ENCODE measurements at places on chromosomes 13 and 19.

DNA sequence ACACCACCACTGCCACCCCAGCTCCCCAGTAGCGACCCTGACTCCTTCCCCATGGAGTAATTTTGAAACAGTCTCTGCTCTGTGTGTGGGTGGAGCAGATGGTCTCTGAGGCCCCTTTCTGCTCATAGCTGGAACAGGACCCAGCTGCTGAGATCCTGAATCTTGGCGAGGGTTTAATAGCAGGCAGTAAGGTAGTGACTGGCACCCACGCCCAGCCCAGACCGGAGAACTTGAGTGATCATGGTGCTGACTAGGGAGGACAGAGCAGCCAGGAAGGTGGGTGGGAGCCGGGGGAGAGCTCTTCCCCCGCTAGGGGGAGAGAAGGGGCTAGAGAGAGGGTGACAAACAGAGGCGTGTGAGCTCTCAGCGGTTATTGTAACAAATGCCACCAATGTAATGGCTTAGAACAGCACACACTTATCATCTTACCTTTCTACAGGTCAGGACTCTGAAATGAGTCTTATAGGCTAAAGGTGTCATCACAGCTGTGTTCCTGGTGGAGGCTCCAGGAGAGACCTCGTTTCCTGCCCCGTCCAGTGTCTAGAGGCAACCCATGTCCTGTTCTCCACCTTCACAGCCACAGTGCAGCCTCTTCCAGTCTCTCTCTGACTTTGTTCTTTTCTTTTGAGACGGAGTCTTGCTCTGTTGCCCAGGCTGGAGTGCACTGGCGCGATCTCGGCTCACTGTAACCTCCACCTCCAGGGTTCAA, 7.2 kb upstream of the ACER1 start:
- no peak for DNase-seq

- no peak for DNase-seq
Measured at GRCh38 chr13:90272356-90272755, 1075.1 kb upstream of the MIR17HG start.

DNA sequence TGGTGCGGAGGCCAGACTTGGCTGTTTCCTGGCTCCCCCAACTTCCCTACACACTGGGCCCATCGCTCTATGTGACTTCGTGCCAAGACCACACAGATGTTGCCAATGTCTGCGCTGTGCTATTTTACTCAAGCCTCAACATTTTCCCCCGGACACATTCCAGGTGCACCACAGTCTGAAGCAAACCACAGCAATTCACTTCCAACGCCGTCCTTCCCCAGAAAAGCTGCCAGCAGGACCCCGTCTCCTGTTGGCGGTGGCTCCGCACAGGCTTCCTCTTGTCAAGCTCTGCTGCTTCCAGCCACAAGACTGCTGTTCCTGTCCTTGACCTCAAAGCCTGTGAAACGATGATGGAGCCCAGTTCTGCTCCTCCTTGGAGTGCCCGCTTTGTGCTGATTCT, 100.7 kb downstream of the CRYL1 start:
- no peak for DNase-seq

DNA sequence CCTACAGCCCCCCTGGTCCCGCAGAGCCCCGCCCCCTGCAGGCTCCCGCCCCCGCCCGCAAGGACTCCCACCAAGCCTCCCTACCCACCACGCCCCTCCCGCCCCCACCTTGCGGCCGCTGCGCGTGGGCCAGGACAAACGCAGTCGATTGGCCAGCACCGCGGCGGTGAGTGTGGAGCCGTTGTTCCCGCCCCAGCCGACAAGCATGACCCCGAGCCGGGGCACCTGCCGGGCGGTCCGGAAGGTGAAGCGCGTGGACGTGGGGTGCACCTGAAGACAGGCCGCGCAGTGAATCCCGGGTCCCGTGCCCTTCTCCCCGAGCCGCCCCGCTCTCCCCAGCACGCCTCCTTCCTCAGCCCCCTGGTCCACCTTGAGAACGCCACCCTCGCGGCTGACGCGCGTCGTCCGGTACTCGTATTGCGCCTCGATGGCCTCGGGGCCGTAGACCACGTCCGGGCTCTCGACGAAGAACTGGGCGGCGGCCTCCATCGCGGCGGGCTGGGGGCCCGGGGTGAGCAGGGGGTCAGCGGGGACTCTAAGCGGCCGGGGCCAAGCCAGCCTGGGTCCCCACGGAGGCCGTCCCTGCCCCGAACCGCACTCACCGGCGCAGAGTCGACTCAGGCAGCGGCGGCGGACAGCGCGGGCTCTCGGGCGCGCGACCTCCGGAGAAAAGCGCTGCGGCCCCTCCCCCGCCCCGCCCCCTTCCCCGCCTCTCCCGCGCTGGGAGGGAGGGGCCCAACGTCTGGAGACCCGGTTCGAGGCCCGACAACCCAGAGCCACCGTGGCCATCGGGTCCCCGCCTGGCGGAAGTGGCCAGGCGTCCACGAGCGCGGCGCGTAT, at the start of gene ISYNA1:
Gene ISYNA1 (minus strand): TSS at position 643 of the 840 bp plus-strand sequence. CDS start 154 bp downstream, at position 489.
- no peak for DNase-seq

All from DMS79 (cell line).